ENCODE measurements at places on chromosomes 11 and 22. TPM values are rescaled to one million over a fixed set of nuclear protein-coding genes. Genes with fewer than 3 reads are reported as not detected.
A peak's percentile ranks its signal among the peaks of the same experiment; 100 is the strongest.

DNA sequence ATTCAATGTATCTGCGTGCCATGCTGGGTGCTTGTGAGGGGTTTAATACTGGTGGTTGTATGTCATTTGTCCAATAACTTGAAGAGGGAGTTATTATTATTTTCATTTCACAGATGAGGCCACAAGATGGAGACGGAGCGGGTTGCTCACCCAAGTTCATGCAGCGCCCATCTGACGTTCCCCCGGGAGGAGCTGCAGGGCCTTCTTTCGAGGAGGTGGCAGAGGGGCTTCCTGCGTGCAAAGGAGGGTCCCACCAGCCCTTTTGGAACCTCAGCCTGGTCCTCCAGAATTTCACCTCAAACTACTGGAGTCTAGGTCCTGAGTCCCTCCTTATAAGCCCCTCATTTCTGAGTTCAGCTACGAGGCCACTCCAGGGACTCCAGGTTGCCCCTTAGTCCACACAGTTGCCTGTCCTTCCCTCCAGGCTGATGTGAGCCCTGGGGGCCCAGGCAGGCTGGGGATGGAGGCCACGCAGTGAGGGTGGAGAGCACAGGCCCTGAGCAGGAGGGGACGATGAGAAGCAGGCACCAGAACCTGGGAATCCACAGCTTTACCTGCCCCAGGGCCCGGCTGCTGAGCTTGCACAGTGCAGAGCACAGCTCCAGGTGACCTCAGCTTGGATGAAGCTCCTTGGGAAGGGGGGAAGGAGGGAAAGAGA, 2.9 kb upstream of the VSIG10L2 start:
- no peak for DNase-seq

The PANX3 gene
- total RNA-seq: not detected

The NAT10 gene
- 74.7 TPM for total RNA-seq

DNA sequence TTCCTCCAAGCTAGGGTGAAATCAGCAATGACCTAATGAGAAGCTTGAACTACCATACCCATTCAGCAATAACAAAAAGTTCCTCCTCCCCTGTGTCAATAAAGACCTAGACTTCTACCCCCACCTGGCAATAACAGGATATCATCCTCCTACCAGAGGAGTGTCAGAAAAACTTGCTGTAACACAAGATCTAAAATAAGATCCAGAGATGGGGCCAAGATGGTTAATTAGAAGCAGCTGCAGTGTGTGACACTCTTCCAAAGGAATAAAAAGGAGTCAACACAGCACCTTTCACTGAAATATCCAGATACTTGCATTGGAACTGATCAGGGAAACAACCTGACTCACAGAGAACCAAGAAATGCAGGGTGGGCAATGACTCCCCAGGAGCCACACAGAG, 84.4 kb upstream of the ARHGAP42 start:
- DNase-seq: no peak

DNA sequence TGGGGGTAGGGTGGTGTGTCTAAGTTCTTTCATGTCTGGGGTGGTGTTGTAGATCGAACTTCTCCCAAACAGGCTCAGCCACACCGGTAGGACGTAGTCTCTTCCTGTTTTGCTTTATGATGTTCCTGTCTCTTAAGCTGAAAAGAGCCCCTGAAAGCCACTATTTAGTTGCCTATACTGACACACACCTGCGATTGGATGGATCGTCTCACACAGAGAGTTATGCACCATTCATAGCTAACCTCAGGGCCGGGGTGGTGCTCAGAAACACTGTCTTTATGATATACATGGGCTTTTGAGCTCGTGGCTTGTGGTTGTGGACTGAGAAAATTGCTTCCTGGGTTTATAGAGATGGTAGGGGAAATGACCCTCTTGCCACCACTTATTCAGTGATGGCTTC, 137.6 kb downstream of the TEAD1 start:
- no peak for DNase-seq

DNA sequence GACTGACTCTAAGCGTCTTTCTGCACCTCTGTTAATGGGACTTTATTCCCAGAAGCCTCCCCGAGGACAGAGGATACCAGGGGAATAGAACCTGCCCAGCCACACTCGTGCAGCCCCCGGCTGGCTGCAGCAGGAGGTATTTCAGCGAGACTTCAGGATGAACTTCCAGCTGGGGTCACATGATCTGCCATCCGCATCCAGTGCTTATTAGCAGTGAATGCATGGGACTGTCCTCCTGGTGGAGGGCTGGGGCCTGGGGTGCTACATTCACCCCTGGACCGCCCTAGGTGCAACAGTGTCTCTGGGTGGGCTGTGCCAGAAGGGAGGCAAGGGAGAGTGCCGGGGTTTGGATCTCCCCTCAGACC, 1.6 kb downstream of the DUSP8 start:
- no peak for DNase-seq

GRCh38 chr11:33379947-33380346, 122.8 kb downstream of the HIPK3 start:
- no peak for DNase-seq

The MYRF gene
- total RNA-seq: 139 TPM

The CHRDL2 gene
- not detected for total RNA-seq

DNA sequence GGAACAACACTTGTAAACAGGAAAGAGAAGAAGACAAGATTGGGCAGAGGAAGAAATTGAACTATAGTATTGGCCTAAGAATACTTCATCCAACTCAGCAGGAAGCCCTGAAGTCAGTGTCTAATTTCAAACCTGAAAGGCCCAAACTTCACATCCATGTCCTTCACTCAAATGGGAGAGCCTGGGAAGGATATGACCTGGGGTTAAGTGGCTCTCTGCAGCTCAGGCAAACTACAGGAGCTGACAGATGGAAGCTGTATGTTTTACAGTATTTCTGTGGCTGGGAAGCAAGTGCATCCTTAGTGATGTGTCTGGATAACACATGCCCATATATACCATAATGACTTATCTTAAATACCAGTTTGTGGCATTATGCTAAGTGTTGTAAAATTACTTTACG, 196.2 kb downstream of the SOX6 start:
- no peak for DNase-seq

DNA sequence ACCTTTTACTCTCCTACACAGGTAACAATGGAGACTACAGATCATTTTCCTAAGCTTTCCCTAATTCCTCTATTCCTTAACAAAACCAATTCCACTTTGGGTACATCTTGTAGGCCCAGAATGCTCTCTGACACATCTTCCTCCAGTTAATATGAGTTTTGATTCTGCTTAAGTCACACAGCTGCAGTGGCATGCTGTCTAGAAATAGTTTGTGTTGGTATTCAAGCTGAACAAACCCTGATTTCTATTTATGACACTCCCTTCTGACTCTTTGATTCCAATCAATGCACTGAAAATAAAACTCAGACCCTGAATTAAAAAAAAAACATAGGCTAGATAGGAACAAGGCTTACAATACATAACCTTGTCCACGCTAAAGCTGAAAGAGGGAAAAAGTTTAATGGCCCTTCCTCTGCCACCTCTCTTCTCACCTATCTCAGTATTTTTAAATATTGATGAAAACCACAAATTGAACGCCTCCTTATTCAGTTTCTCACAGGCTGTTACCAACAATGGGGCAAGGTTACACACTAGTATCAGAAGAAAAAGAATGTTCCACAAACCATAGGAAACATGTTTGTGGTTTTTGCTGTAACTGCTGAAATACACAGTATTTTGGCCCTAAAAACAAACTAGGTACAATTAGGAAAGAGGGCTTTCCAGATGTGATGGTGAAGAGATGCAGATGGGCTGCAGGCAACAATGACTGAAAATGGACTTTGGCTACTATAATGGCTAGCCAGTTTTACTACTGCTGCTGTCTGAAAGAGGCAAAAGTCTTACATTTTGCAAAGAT, 35.7 kb upstream of the GAB2 start:
- DNase-seq: no peak

- DNase-seq: no peak
Measured at GRCh38 chr22:27273436-27273835, 528.1 kb downstream of the MN1 start.

- peak; percentile 80 for DNase-seq
Measured at GRCh38 chr11:66891851-66892660, 35.2 kb downstream of the LRFN4 start.

DNA sequence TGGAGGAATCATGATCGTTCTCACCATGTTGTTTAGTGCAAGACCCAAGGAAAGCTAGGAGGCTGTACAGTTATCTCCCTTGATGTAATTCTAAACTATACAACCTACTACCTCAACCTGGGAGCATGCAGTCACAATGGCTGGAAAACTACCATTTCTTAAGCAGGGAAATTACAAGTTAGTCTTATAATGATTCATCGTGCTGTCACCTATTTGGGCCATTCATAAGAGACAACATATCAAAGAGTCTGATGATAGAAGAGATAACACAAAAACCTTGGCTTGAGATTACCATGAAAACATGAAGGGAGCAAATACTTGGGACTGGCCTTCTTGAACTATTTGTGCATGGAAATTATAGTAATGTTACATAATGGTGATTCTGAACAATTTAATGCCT, 30.5 kb upstream of the BLID start:
- DNase-seq: no peak

The OR56A1 gene
- total RNA-seq: not detected

The GRAP2 gene
- not detected for total RNA-seq

DNA sequence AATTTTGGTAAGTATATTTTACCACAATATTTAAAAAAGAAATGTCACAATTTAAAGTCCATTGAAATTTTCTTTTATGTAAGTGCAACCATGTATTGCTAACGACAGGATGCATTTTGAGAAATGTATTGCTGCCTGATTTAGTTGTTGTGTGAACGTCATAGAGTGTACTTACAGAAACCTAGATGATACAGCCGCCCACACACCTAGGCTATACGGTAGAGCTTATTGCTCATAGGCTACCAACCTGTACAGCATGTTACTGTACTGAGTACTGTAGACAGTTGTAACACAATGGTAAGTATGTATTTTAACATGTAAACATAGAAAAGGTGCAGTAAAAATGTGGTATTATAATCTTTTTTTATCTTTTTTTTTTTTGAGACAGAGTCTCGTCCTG, 48.1 kb downstream of the CBL start:
- no peak for DNase-seq

The MOV10L1 gene
- total RNA-seq: not detected

The SYNGR1 gene
- total RNA-seq: 16.8 TPM

- no peak for DNase-seq
Measured at GRCh38 chr11:45856044-45856468, 8.8 kb downstream of the CRY2 start.

DNA sequence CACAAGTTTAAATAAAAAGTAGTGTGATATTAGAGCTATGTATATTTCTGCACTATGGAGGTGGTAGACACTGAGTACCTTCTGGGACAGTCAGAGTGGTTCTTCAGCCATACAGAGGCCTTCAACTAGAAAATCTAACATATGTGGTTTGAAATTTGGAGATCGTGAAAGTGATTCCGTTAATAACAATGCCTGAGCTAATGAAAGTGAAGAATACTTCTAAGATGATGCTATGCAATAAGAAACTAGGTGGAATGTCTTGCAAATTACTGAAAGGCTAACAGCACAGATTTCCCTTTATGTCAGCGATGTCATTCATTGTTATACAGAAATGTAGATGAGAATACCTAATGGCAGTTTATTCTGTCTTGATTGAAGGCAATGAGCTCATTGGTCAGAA, 1984.7 kb upstream of the RAG2 start:
- no peak for DNase-seq

The RCOR2 gene
- 0.37 TPM for total RNA-seq
